Cortex of kidney (tissue), 1 donor: ENCODE measurements at places on chromosomes 12 and 14.

DNA sequence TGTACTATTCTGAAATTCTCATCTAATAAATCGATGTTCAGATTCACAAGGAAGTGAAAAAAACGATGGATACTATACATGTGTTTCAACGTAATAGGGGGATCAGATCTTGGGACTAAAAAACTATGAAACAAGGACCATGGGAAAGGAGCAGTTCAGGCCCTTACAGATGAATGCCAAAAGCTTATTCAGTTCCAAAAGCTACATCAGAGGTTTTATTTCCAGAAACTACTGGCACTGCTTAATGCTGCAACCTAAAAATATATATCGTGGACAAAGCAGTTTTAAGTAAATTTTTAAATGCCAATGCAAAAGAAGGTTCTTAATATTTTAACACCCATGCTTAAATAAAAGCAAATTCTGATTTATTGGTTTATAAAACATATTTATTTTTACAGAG is 38.5 kb downstream of the LRIG3 start:
- no peak for DNase-seq

GRCh38 chr12:26768611-26769603 is 64.1 kb downstream of the ITPR2 start:
- no peak for DNase-seq

DNA sequence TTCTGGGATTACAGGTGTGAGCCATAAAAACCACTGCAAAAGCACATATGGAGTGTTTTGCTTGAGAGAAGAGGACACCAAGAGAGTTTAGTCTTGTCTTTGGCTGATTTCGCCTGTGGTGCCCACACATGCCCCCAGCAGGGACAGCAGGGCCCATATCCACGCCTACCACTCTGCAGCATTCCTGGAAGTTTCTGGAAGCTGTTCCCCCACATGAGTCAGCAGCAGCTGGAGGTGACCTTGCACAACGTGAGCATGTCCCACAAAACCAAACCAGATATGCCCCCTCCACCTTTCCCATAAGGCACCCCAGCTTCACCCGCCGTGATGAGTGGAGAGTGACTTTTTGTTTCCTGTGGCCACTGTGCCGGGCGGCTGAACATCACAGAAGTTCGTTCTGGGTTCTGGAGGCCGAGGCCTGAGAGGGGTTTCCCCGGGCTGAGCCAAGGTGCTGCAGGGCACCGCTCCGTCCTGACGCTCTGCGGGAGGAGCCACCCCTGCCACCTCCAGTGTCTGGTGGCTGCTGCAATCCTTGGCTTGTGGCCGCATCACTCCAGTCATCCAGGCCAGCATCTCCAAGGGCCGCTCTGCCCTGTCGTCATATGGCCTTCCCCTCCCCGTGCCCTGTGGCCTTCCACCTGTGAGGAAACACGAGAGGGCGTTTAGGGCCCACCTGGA is 4.7 kb downstream of the ASPG start:
- DNase-seq, result no peak

DNA sequence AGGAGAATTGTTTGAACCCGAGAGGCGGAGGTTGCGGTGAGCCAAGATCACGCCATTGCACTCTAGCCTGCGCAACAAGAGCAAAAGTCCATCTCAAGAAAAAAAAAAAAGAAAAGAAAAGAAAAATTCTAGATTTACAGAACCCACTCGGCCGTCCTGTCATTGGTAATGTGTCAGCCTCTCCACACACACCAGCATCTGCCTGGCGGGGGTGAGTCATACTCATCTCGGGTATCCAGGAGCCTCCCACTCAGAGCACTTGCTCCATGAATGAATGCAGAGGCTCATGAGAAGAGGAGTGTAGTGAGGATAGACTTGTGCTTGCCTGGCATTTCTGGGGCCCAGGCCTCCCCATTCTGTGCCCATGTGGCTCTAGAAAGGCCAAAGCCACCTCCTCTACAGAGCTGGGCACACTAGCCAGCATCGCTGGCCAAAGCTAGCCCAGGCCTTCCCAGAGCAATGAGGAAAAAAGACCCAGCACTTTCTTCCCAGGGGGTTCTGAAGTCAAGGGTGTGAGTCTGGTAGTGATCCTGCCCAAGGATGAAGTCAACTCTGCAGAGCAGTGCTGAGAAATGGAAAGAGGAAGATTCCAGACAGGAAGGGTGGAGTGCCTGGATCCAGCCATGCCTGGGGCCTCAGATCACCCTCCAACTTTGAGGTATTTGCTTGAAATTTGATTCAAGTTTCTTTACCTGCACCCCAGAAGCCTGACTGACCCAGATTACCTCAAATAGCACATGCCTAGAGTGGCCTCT is 31.2 kb upstream of the KLC1 start:
- no peak for DNase-seq

- no peak for DNase-seq
Observed at GRCh38 chr14:105487449-105487985, 831 bp downstream of the CRIP1 start.

- no peak for DNase-seq
Observed at GRCh38 chr14:100530270-100531072, 56.7 kb downstream of the BEGAIN start.

- no peak for DNase-seq
Observed at GRCh38 chr14:89371585-89372511, 45.2 kb downstream of the FOXN3 start.

DNA sequence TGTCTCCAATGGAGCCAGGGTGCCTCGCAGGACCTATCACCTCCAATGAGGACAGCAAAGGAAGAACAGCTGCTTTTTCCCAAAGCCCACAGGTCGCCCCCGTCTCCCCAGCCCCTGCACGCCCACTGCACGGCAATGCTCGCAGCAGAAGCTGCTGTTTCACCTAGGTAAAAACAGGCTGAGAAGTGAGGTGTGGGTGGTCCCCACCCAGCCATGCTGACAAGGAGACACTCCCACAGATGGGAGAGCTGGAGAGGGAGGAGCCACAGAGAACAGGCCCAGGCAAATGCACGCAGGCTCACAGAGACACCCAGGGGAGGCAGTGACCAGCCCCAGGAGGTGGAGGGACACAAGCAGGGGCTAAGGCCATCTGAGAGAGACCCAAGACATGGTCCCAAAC is 10.4 kb downstream of the CFAP73 start:
- no peak for DNase-seq

DNA sequence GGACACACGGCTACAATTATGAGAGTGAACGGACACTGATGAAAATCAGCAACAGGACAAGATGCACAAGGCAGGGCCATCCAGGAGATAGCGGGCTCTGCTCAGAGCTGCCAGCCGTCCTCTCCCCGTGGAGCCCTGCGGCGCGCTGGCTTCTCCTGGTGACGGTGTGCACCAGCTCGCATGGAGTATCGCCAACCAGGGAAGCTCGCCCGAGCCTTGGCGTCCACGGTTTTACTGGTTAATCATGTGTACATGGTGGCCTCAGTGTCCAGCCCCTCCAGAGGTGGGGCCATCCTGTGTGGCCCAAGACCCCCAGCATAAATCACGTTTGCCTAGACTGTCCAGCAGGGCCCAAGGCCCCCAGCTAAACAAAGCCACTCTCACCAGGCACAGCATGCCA is 31.2 kb upstream of the DYNC1H1 start:
- DNase-seq, result no peak

- DNase-seq, result no peak
Observed at GRCh38 chr12:123384318-123384993, 524 bp downstream of the KMT5A start.

DNA sequence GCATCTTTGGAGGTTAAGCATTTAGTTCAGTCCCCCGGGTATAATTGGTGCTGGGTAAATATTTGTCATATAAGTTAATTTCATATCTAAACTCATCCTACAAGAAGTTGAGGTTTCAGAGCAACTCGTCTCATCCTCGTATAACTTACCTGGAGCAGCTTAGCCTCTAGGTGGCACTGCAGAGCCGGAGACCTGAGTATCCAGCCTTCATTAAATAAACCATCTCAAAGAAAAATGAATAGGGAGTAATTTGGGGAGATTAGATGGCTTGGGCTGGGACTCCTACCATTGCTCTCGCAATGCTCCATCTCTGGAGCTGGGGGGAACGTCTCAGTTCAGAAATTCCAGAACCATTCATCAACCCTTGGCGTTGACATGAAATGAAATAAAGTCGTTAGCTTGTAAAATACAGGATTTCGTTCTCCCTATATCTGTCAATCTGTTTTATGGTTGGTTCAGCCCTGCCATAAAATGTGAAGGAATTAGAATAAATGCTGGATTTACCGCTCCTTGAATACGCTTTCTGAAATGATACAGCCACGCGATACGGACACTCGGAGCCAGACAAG is 122.9 kb upstream of the TMEM132D start:
- DNase-seq, result no peak

DNA sequence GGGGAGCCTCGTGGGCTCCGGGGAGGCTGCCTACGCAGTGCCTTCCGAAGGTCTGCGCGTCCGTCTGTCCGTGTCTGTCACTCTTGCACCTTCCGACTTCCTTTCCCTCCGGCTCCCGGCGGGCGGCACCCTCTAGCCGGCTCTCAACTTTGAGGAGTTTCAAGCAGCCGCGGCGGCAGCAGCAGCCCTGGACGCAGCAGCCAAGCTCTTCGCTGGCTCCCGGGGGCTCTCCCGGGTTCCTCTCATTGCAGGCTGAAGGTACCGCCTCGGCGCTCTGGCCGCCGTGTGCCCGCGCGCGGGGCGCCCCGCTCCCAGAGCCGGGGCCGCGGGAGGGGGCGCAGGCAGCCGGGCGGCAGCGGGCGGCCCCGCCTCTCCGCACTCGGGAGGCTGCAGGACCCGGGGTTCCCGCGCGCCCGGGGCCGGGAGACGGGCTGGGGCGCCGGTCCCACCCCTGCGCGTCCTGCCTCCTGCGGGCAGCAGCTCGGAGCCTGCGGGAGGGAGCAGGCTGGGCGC is at the start of the genes AMIGO2 and PCED1B:
Gene AMIGO2, minus strand, starts transcription at position 492 of the 513 bp plus-strand sequence. CDS start 957 bp downstream, outside the sequence.
Gene PCED1B, plus strand, starts transcription at position 154 of the 513 bp plus-strand sequence. CDS start 155,443 bp downstream, outside the sequence.
- DNase-seq, result no peak

- DNase-seq, result no peak
Observed at GRCh38 chr12:99959549-99960170, 25.1 kb downstream of the ANKS1B start.

- no peak for DNase-seq
Observed at GRCh38 chr12:107912421-107913004, 138.0 kb downstream of the ASCL4 start.

- DNase-seq, result no peak
Observed at GRCh38 chr14:47009615-47010014, 358.0 kb upstream of the RPL10L start.

GRCh38 chr14:88496414-88496813 is 58.4 kb downstream of the PTPN21 start:
- no peak for DNase-seq

GRCh38 chr12:121250359-121250758 is 40.4 kb downstream of the P2RX4 start:
- no peak for DNase-seq

DNA sequence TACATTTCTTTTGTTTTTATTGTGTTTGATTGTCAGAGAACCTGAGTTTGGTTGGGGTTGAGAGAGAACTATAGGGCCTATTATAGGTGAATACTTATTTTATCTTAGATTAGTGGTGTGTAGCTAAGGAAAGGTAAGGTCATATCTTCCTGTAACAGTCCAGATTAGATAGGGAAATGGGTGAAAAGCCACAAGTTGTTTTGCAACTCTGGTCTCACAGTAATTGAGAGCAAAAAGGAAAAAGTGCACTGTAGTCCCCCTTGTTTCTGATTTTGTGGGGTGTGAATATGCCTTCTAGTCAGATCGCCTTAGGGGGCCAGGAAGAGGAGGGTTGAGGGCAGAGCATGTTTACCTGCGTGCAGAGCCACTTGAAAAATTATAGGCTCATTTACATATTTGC is 8.9 kb downstream of the MSRB3 start:
- no peak for DNase-seq

DNA sequence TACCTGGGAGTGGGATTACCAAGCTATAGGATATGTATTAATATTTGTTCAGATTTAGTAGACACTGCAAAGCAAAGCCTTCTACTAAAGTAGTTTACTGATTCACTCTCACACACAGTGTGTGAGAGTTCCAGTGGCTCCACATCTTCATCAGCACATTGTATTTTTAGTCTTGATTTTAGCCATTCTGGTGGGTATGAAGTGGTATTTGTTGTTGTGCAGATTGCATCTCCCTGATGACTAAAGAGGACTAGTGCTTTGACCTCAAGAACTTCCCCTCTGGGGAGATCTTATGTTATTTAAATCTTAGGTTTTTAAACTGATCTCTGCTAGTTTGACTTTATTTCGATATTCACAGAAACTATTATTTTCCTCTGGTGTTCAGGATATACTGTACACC is 479.7 kb upstream of the RGS6 start:
- no peak for DNase-seq

- DNase-seq, result no peak
Observed at GRCh38 chr12:113818833-113819232, 147.3 kb downstream of the RBM19 start.

GRCh38 chr12:60529261-60529660 is 933.4 kb downstream of the SLC16A7 start:
- DNase-seq, result no peak

GRCh38 chr14:103753774-103754173 is 38.2 kb downstream of the ZFYVE21 start:
- no peak for DNase-seq

- DNase-seq, result no peak
Observed at GRCh38 chr12:65603438-65604351, 220.6 kb upstream of the HMGA2 start.

DNA sequence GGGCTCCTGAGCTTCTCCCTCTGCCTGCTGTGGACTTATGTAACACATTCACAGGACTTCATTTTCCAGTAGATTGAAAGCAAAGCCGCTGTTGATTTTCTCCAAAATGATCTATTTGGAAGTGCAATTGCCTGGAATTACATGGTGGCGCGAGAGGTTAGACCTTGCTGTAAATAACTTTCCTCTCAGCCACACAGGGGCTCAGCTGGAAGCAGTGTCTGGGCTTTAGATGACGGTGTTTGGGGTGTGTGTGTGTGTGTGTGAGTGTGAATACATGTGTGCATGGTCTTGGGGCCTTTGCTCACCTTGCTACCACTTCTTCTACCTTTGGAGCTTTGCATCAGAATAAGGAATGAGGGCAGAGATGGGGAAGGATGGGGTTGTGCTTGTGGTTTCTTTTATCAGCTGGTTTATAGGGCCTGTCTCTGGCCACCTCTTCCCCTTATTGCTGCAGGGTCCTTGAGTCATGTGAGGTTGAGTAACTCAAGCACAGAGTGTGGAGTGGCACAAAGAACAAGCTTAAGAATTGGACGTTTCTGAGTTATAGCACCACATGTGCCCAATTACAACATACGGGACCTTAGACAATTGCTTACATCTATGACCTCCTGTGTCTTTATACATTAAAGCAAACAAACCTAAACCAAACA is 280.6 kb downstream of the NRXN3 start:
- DNase-seq, result no peak

- DNase-seq, result no peak
Observed at GRCh38 chr12:27968972-27969623, 3.4 kb downstream of the PTHLH start.

DNA sequence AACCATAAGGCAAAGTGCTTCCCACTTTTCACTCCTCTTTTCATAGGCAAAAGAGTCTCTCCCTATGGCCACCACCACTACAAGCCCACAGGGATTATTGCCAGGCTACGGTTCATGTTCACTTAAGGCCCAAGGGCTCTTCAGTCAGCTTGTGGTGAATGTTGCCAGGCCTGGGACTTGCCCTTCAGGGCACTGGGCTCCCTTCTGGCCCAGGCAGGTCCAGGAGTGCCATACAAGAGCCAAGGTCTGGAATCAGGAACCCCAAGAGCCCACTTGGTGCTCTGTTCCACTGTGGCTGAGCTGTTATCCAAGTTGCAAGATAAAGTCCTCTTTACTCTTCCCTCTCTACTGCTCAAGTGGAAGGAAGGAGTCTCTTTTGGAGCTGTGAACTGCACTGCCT is 307.6 kb downstream of the FUT8 start:
- no peak for DNase-seq
